Stimulated activated CD4-positive, alpha-beta T cell treated with anti-CD3 and anti-CD28 coated beads, Interleukin-2, amount 100 ng/mL, for 4 hours (primary cell): ENCODE measurements at places on chromosomes 7 and 10.

- DNase-seq = no peak
Measured at GRCh38 chr7:33831389-33832141, 73.8 kb upstream of the BMPER start.

- no peak for DNase-seq
Measured at GRCh38 chr7:96538632-96539031, 171.0 kb downstream of the SEM1 start.

DNA sequence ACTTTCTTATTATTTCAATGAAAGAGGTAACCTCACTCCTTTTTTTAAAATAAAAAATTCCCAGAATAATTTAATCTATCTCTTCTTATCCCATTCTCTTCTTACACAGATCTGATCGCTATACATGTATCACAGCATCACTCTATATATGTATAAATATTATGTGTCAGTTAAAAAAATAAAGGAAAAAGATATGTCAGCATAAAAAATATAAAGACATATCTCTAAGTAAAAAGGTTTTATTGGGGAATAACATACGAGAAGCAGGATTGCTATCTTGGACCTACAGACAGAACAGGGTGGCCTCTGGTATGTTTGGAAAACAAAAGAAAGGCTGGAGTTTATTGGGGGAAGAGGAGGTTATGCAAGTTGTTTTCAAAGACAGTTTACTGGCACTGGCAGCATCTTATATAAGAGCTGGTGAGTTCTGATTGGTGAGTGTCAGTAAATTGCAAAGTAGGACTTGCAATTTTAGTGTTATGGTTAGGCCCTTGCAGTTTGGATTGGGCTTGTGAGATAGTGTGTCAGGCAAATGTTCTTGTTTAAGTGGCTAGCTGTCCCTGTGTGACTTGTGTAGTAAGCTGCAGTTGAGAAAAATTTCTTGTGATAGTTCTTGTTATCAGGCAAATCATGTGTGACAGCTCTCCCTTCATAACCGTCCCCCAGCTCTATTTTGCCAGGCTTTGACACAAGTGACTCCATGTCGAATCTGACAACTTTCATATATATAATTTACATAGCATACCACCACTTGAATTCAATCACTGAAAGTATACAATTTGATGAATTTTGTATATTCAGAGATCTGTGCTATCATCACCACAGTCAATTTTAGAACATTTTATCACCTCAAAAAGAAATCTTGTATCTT lies 118.2 kb downstream of the HBP1 start:
- no peak for DNase-seq

DNA sequence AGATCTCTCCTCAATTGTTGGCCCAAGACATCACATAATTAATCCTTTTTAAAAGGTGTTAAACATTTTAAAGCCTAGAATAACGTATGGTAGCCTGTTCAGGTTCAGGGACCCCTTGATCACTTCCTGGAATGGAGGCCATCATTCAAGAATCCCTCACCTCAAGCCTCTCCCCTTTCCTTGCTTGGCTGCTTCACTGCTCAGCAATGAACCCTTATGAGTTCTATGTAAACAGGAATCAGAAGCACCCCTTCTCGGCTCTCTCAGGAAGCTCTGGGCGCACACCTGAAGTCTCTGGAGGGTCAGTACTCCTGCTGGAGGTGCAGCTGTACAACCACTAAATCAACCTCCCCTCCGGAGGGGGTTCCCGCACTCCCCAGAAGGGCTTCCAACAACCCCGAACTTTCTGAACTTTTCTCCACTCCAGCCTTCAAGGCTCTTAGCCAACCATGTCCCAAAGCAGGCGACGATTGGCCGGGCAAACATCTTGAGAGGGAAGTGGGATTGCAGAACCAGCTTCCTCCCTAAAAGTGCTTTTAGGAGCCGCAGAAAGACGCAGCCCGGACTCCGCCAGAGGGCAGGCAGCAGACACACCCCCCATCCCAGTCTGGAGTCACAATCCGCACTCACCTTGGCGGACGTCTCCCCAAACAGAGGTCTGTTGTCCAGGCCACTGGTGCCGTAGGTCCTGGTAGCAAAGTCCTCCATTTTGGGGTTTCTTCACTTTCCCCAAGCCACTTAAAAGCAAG lies 562 bp downstream of the TMEM243 start:
- DNase-seq = no peak

DNA sequence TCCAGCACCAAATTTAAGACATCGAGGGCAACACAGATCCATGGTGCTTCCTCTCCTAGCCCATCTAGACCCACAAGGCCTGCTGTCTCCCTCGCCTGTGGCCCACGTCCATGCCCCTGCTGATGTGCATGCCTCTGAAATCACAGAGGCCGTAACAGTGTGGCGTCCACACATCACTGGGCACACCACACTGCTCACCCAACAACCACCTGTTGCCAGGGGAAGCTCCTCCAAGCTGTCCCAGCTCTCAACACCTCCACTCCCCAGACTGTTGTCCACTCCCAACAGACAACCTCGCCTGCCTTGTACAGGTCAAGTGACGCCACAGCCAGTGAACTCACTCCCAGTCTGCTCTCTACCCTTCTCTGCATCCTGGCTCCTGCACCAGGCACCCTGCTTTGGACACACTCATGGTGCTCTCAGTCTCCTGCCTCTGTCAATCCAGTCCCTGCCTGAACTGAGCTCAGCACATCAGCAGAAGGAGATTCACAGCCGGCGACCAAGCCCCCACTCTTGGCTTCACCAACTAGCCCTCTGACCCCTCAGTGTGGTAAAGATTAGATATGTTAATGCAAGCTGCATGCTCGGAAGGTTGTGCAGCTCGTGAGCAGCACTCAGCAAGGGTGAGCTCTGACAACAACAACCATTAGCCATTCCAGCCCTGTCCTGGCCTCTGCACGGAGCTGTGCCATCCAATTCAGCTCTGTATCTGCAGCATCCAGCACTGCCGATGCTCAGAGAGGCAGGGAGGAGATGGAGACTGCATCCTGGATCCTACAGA lies 197.0 kb downstream of the TNS3 start:
- no peak for DNase-seq

GRCh38 chr10:117226813-117227451 lies 14.0 kb upstream of the SLC18A2 start:
- no peak for DNase-seq

GRCh38 chr7:22142572-22142971 lies 196.9 kb upstream of the CDCA7L start:
- no peak for DNase-seq

DNA sequence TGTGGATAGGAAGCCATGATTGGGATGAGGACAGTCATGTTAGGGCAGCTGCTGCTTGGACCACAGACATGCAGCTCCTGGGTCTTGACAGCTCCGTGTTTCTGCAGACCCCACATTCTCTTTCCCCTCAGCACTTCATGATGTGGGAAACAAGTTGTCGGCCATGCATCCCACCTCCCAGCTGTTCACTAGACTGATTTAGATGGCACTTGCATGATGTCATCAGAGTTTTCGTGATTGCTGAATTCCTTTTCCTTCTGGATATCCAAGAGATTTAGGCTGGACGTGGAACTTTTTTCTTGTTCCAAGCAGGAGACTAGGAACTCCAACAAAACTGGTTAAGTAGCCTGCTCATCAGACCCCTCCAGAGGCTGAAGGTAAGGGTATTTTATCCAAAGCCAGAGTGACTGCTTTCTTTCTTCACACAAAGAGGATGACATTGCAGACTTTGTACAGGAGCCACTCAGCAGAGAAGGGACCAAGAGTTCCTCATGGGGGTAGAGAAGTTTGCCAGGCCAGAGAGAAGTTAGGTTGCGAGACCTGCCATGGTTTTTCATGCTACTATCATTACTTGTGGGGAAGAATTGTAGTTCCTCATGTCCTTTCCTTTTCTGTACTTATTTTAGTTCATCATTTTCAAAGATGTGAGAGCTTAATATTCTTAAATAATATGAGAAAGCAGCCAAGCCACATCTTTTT lies 117.7 kb upstream of the GJD4 start:
- DNase-seq = no peak

DNA sequence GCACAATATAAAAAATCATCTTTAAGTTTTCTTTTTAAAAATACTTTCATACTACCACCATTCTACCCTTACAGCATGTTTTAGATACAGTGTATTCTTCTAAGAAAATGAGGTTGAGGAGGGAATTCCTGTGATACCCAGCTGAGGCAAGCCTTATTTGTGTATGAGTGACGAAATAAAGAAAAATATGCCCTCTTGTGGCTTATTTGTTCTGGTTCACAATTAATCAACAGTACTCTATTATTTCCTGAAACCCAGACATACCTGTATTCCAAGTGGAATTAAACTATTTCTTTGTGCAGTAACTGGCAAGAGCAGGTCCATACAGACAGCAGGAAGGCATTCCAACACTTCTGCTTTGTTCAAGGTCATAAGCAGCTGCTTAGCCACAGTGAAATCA lies 4.5 kb upstream of the SEMA3D start:
- DNase-seq = no peak

GRCh38 chr7:148155000-148155399 lies 435.6 kb upstream of the C7orf33 start:
- DNase-seq = no peak

DNA sequence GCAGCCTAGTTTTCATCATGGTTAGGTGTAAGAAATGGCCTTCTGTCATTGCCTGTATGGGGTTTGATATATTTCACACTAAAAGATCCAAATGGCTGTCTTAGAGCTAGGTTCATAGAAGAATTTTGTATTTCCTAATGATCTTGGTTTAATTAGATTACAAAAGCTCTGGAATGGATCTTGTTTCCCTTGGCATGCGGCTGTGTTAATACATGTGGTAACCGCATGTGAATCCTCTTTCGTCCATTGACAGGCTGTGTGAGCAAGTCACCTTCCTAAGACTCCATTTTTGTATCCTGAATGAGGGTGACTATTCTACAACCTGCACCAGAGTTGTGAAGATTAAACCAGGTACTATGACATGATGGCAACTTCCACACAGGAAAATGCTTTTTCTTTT lies 12.4 kb upstream of the FZD1 start:
- DNase-seq = no peak

- DNase-seq = no peak
Measured at GRCh38 chr10:62738916-62739315, 65.6 kb upstream of the ADO start.

- no peak for DNase-seq
Measured at GRCh38 chr10:57818522-57818921, 449.2 kb downstream of the IPMK start.

DNA sequence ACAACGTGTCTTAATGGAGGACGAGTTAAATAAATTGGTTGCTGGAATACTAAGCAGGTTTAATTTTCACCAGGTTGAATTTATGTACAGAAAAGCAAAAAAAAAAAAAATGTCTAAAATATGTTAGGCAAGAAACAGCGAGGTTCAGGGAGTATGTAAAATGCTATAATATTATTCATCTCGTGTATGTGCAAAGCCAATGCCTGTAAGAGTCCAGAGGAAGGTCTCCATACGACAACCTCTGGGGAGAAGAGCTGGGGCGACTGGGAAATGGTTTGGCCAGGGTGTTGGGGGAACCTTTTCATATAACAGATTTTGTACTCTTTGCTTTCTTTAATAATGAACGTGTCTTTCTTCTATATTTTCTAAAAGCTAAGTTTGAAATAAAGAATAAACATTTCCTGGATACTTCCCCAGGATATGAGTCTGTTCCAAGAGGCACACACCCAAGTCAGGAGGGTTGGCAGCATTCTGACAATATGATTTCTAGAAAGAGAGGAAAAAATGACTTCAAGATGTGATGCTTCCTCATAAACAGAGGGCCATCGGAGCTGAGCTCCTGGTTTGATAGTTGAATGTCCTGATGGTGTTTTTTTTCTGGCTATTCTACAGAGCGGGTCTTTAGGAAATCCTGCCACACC lies 208.6 kb upstream of the MGMT start:
- no peak for DNase-seq

DNA sequence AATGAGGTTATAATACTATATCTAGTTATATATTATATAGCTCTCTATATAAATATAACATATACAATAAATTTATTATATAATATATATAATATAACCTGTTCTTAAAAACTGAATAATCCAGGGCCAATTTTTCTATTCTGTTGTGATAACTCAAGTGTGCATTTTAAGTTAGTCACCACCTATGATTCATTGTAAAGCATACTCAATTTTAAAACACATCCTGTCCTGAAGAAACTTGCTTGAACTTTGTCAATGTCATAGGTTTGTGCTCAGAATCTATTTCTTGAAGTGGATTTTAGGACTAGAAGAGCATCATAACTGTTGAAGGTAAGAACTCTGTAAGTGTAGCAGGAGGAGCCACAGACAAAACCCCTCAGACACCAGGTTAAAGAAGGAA lies 1209.8 kb downstream of the REEP3 start:
- DNase-seq = no peak

DNA sequence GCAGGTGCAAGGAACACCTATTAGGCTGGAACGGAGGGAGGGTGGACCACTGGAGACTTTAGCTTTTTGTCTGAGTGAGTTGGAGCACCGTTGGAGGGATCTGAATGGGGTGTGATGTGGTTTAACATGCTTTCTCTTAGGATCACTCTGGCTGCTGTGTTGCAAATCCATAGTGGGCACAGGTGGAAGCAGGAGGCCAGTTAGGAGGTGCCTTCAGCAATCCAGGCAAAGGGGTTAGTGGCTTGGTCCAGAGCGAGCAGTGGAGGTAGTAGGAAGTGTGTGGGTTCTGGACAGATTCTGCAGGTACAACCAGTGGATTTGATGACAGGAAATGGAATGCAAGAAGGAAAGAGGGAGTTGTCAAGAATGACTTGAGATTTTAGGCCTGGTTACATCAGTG lies 95.0 kb downstream of the MMRN2 start:
- DNase-seq = no peak

DNA sequence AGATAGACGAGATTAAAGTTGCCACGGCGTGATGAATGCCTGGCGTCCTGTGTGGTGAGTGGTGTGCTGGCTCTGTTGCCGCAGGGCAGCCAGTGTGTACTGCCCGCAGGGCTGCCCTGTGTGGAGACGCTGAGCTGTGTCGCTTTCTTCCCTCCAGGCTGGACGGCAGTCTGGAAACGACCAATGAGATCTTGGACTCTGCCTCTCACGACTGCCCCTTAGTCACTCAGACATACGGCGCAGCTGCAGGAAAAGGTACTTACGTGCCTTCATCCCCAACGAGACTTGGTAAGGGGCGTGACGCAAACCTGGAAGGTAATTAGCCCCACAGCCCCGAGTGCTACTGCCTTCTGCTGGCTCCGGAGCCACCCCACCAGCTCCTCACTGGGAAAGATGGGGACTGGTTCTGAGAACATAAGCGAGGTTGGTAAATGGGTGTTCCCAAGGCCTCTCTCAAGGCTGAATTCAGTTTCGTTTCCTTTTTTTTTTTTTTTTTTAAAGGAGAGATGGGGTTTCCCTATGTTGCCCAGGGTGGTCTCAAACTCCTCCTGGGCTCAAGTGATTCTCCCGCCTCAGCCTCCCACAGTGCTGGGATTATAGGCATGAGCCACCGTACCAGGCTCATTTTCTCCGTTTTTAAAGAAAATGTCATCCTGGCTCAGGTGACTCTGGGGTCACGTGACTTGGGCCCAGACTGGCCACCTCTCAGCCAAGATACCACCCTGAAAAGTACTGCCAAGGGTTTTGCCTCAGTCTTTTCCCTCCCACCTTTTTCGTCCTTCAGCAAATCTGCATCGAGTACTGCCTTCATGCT lies 39.6 kb downstream of the WIPI2 start:
- DNase-seq = no peak

- DNase-seq = no peak
Measured at GRCh38 chr10:113422371-113422770, 130.5 kb upstream of the HABP2 start.

GRCh38 chr7:132941905-132942304 lies 140.0 kb downstream of the CHCHD3 start:
- no peak for DNase-seq
